Pulmonary artery endothelial cell (primary cell): ENCODE measurements at places on chromosomes 7 and 10. TPM values are rescaled to one million over a fixed set of nuclear protein-coding genes. Genes with fewer than 3 reads are reported as not detected.

The ABCA13 gene
- not detected in 2 replicates for total RNA-seq

The TEX47 gene
- not detected in 2 replicates for total RNA-seq

The CYP2W1 gene
- total RNA-seq: not detected in 2 replicates

The INSYN2A gene
- not detected in 2 replicates for total RNA-seq

The CRYGN gene
- not detected in 2 replicates for total RNA-seq

The TEX36 gene
- total RNA-seq: not detected in 2 replicates

The ZNF22 gene
- 37.9 and 58.0 TPM in 2 replicates for total RNA-seq

The EVX1 gene
- not detected in 2 replicates for total RNA-seq

The EGFR gene
- total RNA-seq: 2.5 and 3.6 TPM in 2 replicates

The SLC29A4 gene
- 1.7 and 2.7 TPM in 2 replicates for total RNA-seq

The TMEM225B gene
- total RNA-seq: not detected in 2 replicates

DNA sequence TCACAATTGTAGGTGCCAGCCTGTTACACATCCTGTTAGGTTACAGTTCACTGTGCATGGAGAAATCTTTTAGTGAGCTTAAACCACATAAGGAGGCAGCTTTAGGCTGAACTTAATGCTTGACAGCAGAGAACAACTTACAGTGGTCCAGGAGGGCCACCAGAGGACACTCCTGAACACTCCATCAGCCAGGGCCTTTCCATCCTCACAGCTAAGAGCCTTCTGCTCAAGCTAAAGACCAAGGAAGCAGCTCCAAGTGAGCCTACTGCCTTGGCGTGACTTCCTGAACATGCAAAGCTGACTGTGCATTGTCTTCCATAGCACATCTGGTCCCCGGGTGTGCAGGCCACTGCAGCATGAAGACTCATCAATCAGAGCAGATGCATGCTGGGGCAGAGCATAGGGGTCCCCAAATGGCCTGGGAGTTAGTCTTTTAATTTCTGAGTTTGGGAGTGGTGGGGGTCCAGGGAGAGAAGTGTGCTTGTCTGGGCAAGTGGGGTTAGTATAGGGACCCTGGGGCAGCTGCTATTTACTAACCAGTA lies 105.0 kb downstream of the ZNF248 start:
- DNase-seq: no peak

DNA sequence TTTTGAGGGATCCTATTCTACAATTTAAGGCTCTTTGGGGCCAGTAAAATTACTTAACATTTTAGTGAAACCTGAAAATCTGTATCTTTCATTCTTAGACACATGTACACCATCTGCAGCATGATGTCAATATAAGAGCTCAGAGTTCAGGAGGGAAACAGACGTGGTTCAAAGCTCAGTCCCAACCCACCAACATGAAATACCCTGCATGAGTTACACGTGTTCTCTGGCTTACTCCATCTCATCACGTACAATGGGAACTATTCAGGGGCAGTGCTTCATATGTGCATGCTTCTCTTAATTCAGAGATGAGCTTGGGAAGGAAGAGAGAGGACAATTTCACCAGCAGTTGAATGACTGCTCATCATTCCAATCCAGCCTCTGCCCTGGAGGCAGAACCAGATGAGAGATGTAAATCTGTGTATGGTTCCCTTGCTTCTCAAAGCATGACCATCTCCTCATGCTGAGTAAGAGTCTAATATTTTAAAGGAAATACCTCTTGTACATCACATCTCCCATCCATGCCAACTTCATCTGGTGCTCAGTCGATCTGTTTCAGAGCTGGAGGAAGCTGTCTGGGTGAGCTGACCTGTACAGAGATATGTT lies 29.0 kb upstream of the ADAM12 start:
- DNase-seq: no peak

GRCh38 chr10:67261300-67261797 lies 335.5 kb downstream of the LRRTM3 start:
- no peak for DNase-seq

DNA sequence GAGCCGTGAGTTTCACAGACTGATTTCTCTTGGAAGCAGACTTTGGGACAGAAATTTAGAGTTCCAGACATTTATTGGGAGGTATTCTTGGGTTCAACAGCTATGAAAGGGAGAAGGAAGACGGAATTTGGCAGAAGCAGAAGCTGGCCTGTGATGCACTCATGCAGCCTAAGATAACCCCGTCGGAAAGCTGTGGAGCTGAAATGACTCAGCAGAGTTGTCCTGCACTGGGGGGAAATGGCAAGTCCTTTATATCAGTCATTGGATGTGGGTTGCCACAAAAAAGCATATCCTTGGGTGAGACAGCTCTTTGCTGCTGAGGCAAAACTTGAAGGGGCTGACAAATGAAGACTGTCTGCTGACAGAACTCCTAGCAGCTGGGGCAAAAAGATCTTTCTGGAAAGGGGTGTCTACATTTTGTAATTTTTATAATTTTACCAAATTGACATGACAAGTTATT lies 11.5 kb upstream of the MICU1 start:
- peak; percentile 29 for DNase-seq

- DNase-seq: no peak
These were observed 103.5 kb downstream of the LSMEM1 start for GRCh38 chr7:112584290-112584689.

DNA sequence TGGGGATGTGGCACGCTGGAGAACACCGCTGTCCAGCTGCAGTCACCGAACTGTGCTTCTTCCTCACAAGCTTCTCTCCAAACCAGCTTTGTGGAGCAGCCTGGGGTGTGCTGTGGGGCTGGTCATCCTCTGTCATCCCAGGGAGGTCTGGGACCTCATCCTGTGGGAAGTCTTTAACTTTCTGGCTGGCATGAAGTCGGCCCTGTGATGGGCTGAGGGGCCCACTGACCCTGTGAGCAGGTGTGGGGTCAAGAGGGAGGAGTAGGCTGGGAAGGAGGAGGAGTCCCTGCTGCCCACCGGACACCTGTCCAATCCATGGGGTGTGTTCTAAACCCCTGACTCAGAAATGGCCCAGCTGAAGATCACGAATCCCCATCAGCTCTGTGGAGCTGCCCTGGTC lies 136.2 kb upstream of the SHH start:
- no peak for DNase-seq

DNA sequence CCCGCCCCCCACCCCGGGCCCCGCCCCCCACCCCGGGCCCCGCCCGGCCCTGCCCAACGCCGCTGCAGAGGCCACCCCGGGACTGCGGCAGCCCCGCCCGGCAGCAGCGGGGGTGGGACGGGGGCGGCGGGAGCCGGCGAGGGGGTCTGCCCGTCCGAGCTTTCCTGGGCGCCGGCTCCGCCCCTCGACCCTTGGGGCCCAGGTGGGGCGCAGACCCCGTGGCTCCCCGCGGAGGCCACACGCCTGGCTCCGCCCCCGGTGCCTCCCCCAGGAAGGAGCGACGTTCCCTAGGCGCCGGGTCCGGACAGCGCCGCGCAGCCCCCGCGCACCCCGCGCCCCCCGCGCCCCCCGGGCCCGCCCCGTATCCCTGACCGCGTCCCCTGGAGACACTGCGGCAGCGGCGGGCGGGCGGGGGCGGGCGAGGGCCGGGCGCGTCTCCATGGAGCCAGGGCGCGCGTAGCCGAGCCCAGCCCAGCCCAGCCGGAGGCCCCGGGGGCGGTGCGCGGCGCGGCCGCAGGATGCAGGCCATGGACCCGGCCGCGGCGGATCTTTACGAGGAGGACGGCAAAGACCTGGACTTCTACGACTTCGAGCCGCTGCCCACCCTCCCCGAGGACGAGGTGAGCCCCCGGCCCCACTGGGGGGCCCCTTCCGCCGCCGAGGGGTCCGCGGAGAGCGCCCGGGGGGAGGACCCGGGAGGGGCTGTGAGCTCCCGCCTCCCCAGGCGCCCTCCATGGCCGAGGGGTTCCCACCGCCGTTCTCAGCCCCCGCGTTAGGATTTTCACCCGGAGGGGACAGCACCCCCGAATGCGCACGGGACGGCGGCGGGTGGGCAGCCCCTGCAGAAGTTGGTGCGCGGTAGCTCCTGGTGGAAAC lies at the start of gene KNDC1:
Gene KNDC1 (plus strand): TSS at position 270 of the 876 bp plus-strand sequence. CDS start 249 bp downstream, at position 519.
- no peak for DNase-seq

- DNase-seq: no peak
These were observed 161.9 kb downstream of the DNAJB6 start for GRCh38 chr7:157498657-157499056.

GRCh38 chr7:134931487-134931886 lies 54.8 kb upstream of the AGBL3 start:
- peak; percentile 26 for DNase-seq

DNA sequence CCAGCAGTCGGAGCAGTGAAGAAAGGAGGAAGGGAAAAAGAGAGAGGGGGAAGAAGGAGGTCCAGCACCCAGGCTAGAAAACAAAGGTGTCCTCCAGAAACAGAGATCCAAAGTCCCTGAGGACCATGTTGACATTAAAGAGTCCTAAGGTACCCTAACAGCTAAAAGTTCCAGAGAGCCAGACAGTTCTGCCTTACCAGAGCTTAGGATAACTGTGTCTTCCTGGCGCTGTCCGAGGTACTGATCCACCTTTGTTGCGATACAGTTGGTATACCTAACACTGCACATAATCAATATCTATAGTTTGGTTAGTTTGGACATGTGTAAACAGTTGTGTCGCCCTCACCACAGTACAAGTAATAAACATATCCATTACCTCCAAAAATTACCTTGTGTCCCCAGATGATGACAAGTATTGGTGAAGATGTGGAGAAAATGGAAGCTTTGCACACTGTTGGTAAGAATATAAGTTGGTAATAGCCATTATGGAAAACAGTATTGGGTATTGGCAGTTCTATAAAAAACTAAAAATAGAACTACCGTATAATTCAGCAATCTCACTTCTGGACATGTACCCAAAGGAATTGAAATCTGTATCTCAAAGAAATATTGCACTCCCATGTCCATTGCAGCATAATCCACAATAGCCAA lies 59.8 kb downstream of the GRID1 start:
- DNase-seq: no peak
